Caki2 (cell line): ENCODE measurements at places on chromosomes 6 and 20.

- DNase-seq: no peak
Observed at GRCh38 chr6:48474830-48475229, 363.8 kb upstream of the PTCHD4 start.

DNA sequence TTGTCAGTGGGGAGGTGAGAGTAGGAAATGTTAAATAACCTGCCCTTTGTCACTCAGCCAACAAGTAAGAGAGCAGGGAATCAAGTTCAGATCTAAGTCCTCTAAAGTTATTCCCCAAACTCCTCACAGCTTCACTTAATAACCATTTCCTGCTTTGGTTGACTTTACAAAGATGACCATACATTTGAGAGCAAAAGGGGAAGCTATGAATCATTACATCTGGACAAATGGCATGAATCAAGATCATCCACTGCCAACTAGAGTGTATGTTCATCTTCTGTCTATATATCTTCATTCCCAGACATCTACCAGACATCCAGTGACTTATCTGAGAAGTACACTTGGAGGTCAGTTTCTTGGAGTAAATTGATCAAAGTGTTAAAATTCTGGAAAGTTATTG is 15.1 kb upstream of the HIVEP2 start:
- DNase-seq: no peak

- DNase-seq: peak; percentile 77
Observed at GRCh38 chr6:107064579-107065065, 36.6 kb downstream of the MTRES1 start.

- peak; percentile 13 for DNase-seq
Observed at GRCh38 chr6:73382462-73383113, 12.0 kb upstream of the DDX43 start.

DNA sequence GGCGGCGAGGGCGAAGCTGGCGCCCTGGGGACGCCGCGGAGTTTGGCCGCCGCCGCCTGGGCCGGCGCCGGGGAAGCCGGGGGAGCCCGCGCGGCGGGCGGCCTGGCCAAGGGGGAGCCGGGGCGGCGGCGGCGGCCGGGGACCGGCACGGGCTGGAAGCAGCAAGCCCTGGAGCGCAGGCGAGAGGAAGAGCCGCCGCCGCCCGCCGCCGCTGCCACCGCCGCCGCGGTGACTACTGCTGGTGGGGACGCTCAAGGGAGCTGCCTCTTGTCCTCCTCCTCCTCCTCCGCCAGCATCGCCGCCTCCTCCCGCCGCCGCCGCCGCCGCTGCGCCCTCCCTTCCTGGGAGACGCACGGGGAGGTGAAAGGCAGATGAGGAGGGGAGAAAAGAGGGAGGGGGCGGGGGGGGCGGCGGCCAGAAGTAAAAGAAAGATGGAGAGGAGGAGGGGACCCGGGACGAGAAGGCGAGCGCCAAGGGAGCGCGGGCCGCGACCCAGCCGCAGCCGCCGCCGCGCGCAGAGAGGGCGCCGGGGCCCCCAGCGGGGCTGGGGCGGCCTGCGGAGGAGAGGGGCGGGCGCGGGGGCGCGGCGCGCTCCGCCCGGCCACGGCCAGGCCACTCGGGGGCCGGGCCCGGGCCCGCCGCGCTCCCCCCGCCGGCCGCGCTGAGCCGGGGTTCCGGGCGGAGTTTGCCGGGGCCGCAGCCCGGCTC is 846 bp downstream of the PDE10A start:
- DNase-seq: peak; percentile 60

GRCh38 chr6:163735076-163735475 is 320.6 kb downstream of the QKI start:
- DNase-seq: no peak

DNA sequence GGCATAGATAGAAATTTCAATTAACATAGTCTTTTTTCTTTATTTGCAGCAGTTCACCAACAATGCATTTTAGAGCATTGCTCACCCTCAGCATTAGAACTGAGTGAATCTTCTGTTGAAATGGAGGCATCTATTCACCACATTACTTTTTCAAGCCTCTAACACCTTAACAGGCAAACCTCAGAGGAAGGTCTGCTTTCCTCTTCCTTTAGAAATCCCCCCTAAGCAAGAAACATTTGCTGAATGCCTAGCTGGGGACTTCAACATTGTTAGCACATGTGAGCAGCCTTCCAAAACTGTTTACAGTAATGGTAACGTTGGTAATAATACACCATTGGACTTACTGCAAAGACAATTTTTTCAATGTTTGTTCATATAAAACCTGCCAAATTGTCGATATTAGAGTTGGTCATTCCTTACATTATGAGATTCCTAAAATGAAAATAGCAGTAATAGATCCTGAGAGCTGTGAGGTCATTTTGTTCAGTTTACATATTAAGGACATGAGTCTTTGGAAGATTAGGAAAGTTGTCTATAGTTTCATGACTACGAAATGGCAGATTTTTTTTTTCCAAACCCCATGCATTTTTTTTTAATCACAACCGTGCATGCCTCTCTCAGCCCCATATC is 20.6 kb upstream of the AKIRIN2 start:
- no peak for DNase-seq

- DNase-seq: no peak
Observed at GRCh38 chr6:109874086-109874485, 104.0 kb upstream of the GPR6 start.

- DNase-seq: no peak
Observed at GRCh38 chr6:34385793-34386195, 6.7 kb downstream of the NUDT3 start.

DNA sequence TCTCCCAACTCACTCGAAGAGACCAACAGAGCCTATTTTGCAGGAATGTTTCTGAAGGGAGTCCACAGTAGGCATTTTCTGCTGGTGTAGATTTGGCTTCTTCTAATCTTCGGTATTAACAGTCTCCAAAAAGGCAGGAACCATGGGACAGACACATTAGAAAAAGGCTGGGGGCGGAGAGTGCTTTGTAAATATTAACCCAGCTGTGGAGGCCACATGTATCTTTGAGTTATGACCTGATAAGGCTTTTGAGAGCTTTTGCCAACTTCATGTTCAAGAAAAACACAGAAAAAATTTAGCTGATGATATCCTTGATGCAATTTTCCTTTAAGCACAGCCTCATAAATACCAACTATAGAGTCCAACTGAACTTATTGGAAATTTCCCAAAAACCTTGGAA is 119.4 kb upstream of the TSHZ2 start:
- no peak for DNase-seq

GRCh38 chr6:106823732-106824351 is 150.7 kb downstream of the CD24 start:
- no peak for DNase-seq

- no peak for DNase-seq
Observed at GRCh38 chr6:5403076-5403475, 141.8 kb downstream of the FARS2 start.

GRCh38 chr6:95248499-95248898 is 328.8 kb upstream of the MANEA start:
- no peak for DNase-seq

DNA sequence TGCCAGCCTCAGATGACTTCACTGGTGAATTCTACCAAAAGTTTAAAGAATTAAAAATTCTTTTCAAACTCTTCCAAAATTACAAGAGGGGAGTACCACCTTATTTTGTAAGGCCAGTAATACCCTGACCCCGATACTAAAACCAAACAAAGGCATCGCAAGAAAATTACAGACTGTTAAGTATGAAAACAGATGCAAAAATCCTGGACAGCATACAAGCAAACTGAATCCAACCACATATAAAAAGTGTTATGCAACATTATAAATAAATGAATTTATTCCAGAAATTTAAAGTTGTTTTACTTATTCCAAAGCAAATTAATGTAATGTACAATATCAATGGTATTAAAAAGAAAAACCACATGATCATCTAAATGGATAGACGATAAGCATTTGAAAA is 873.6 kb upstream of the GJE1 start:
- DNase-seq: no peak

DNA sequence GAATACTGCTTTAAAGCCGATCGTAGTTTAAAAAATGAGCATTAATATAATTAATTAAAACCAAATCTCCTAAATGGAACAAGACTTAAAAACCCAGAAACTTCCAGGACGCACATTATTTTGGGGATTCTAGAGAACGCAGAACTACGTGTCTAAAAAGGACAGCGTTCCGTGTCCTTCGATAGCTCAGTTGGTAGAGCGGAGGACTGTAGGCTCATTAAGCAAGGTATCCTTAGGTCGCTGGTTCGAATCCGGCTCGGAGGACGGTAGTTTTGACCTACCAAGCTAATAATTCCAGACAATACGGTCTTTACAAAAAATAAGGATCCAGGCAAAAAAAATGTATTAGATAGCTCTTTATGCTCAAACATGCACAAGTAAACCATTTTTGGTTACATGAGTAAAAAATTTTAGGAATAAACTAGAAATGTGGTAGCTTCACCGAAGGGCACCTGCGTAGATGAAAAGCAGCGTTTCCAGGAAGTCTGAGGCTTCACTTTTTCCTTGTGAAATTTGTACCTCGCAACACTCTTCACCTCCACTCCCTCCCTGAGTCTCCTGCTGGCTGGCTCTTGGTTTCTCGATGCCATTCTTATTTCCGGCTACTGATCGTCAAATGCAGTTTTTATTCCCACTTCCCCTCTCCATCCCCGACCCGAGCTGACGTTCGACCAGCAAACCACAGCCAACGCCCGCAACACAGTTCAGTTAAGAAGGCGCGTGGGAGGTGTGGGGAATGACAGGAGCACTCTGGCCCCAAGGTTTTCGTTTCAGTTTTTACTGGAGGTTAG is 19.6 kb upstream of the ABT1 start:
- DNase-seq: peak; percentile 46

- no peak for DNase-seq
Observed at GRCh38 chr6:8780653-8781052, 345.3 kb upstream of the SLC35B3 start.

- no peak for DNase-seq
Observed at GRCh38 chr6:9361749-9362148, 926.4 kb upstream of the SLC35B3 start.

- no peak for DNase-seq
Observed at GRCh38 chr20:51027035-51027795, 4.3 kb upstream of the KCNG1 start.

DNA sequence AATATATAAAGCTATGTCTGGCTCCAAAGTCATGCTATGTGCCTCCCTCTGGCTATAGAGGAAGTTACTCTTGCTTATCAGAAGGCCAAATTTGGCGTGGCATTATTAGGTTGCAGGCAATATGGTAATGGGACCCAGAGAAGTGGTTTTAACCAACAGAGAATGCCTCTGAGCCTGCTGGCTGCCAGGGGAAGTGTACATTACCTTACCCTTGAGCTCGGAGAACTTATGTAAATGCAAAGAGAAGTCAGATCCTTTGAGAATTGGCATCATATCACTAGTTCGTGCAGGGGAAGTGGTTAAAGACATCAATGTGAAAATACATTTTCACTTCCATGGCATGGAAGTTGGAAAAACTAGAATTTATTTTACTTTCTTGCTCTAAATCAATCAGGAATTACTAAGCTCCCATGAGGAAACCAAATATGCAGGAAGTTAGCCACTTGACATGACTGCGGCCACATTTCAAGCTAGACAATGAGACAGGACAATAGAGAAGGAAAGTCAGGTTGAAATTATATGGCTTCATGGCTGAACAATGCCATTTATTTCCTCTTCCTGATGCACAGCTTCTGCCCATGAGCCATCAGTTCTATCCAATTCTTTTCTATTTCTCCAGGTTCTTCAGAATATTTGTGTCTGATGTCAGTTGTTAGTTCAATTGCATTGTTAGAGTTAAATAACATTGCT is 134.0 kb upstream of the PHACTR1 start:
- DNase-seq: no peak

GRCh38 chr20:21510414-21511384 is 3.2 kb downstream of the NKX2-2 start:
- DNase-seq: no peak

- DNase-seq: no peak
Observed at GRCh38 chr6:144265061-144265357, 20.1 kb upstream of the UTRN start.

DNA sequence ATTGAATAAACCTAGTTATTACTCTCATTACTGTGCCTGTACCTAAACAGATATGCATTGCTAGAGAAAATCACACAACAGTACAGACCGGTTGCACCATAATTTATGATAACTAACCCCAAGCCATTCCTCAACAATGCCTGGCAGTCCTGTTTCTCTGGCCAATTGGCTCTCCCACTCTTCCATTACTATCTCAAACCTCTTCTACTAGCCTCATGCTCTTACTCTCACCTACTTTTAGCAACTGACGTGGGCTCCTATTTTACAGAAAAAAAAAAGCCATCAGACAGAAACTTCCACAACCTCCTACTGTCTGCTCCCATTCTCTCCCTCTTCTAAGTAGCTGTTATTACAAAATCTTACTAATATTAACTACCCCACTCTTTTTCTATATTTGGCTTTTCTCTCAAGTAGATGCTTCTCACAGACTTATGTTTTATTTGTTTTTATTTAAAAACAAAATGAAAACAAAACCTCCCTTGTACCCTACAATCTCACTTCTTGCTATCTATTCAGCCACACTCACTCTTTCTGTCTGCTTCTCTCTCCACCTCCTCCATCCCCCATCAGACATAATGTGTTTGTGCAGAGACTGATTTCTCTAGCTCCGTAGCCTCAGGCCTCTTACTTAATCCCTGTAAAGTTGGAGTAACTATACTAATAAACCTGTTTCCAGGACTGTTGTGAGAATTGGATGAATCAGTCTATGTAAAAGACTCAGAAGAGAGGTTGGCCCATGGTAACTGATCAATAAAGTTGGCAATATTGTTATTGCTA is 9.1 kb downstream of the GOPC start:
- DNase-seq: no peak

DNA sequence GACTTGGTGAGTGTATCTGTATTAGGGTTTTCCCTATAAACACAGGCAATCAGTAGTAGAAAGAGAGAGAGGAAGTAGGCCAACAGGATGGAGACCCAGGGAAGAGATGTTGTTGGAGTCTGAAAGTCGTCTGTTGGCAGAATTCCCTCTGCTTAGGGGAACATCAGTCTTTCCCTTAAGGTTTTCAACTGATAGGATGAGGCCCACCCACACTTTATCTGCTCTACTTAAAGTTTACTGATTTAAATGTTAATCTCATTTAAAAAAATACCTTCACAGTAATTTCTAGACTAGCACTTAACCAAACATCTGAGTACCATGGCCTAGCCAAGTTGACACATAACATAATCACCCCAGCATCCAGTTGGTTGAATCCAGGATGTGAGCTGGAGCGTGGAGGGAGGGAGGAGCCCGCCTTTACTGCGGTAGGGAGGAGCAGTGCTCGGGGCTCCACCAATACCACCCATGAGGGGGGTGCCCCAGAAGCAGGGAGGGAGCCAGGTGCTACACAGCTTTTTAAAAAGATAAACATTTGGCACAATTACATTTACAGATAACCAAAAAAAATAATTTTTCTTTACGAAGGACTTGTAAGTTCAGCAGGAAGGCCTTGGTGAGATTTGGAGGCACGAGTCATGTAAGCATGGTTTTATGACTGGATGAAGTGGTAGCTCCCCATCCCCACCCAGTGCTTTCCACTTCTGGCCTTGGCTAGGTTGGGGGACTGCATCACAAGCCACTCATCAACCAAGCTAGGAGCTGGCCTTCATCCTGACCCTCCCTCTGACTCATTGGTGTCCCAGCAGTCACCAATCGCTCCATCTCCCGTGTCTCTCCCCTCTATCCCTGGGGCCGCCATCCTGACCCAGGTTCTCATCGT is 18.4 kb upstream of the SNX9 start:
- peak; percentile 27 for DNase-seq
